ENCODE measurements at places on chromosomes 2 and 18.
A peak's percentile ranks its signal among the peaks of the same experiment; 100 is the strongest.

GRCh38 chr2:220104871-220105351 is 477.5 kb downstream of the SLC4A3 start:
- no peak for DNase-seq

GRCh38 chr18:78904179-78904531 is 75.5 kb upstream of the SALL3 start:
- DNase-seq, result no peak

DNA sequence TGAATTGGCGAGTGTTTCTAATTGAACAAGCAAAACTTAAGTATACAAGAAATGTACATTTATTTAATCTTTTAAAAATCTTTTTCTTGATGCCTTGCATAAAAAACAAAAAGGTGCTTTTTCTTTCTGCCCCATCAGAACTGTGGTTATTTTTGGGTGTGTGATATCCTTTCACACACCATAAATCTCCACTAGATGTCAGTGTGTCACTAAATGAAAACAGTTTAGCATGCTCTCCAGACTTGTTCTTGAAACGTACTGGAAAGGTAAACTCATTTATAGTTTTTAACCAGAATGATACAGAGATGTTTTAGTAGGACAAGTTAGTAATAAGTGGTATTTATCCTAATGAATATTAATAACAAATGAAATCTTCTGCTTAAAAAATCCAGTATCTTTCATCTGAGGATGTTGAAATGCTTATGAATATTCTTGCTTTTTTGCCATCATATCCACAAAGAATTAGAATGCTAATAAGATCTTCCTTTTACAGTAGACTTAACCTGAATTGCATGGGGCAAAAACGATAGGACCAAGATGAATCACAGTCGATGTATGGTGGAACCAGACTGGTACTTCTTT is 96.8 kb downstream of the UBE2E3 start:
- peak; percentile 36 for DNase-seq

DNA sequence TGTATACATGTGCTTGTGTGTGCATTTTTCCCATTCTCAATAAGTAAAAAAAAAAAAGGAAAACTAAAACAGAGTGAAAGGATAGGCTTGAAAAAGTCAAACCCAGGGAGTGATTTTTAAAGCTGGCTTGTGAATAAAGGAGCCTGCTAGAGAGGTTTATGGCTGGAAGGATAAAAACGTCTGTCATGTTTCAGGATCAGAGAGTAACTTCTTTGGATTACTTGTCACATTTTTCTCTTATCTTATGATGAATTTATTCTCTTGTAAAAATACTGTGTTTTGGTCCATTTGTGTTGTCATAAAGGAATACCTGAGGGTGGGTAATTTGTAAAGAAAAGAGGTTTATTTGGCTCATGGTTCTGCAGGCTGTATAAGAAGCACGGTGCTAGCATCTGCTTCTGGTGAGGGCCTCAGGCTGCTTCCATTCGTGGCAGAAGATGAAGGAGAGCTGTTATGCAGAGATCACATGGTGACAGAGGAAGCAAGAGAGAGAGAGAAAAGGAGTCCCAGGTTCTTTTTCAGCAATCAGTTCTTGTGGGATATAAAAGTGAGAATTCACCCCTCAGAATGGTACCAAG is 89.1 kb downstream of the OSBPL6 start:
- DNase-seq, result no peak

GRCh38 chr18:63422864-63423304 is 608 bp upstream of the VPS4B start:
- DNase-seq, result no peak

DNA sequence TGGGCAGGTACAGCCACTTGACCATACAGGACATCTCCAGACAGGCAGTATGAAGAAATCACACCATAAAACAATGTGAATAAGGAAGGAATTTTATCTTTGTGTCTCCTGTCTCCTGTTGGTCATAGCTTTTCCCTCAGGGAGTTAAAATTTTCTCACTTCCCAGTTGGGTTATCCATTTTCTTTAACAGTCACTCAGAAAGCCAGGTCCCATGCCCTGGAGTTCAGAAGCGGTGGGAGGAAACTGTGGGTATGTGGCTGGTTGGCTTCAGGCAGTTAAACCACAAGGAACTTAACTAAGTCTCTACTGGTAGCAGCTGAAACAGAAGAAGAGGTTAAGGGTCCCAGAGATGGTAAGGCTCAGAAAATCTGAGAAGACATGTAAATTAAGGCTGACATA is 6.5 kb upstream of the SMAD2 start:
- DNase-seq, result no peak

Measured in effector CD4-positive, alpha-beta T cell (primary cell).